ENCODE measurements at places on chromosomes 12 and 14.

GRCh38 chr12:107514887-107515445 lies 170.6 kb upstream of the PWP1 start:
- no peak for DNase-seq

GRCh38 chr14:24673059-24673458 lies 39.1 kb upstream of the GZMB start:
- peak; percentile 48 for DNase-seq

- DNase-seq, result no peak
Observed at GRCh38 chr12:118495296-118495695, 118.9 kb downstream of the SUDS3 start.

- no peak for DNase-seq
Observed at GRCh38 chr12:80798281-80798680, 81.6 kb downstream of the MYF5 start.

DNA sequence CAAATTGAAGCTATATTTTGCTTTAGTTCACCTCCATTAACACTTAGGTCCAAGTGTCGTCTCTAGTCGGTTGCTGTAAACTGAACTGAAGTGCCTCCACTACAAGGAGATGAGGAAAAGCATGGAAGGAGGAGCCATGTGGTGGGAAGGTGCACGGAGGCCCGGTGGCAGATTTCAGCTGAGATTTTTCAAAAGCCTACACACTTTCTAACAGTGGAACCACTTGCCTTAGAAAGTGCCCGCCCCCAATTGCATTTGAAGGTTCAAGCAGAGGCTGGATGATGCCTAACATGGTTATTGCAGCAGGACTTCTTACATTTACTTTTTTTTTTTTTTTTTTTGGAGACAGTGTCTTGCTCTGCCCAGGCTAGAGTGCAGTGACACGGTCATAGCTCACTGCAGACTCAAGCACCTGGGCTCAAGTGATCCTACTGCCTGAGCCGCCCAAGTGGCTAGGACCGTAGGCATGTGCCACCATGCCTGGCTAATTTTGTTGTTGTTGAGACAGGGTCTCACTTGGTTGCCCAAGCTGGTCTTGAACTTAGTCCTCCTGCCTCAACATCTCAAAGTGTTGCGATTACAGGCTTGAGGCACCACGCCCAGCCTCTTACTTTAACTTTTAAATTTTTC lies 27.6 kb downstream of the EML1 start:
- DNase-seq, result no peak

DNA sequence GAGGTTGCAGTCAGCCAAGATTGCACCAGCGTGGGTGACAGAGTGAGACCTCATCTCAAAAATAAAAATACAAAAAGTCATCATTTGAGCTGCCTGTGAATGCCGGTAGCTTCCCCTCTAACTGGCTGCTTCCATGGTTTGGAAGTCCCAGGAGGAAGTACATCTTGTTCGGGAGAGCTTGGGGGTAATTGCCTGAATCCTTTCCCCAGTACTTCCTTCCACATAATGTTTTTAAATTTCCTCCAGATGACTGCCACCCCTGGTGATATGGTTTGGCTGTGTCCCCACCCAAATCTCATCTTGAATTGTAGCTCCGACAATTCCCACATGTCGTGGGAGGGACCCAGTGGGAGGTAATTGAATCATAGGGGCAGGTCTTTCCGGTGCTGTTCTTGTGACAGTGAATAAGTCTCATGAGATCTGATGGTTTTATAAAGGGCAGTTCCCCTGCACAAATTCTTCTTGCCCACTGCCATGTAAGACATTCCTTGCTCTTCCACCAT lies 87.2 kb downstream of the SPRING1 start:
- no peak for DNase-seq

DNA sequence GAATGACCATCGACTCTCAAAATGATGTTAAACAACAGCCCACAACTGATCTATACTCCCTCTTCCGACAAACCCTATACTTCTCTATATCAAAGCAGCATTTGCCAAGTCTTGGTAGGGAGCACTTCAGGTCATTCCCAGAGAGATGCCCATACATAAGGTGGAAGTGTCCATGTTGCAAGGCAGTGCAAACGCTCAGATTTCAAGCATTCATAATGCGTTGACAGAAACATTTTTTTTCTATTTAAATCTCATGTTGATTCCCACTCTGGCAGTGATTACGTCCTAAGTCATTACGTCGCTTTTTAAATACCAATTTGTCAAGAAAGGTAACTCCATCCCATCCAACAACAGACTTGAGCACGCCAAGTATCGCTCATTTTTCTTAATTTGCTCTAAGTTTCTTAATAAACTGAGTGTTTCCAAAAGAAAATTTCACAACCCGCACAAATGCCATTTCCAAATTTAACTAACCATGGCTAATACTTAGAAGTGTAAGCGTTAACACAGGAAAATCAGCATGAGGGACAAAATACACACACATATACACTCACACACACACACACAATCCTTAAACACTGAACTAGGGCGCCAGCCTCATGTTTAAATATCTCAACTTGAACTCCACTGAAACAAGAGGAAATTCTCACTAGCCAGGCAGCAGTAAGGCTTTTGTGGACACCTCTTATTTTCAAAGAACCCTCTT lies 1.1 kb downstream of the GXYLT1 start:
- peak; percentile 36 for DNase-seq

DNA sequence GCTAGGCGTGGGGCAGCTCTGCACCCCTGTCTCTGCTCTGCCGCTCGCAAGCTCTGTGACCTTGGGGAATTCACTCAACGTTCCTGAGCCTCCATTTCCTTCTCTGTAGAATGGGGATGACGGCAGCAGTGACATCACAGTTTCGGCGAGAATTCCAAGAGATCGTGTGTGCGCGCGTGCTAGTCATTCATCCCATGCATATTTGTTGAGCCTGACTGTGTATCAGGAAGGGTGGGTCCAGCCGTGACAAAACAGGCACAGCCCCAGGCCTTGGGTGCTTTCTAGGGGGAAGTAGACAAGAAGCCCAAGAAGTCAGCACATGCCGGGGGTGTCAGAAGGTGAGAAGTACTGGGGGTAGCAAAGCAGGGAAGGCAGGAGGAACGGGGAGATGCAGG lies 145.6 kb upstream of the NCOR2 start:
- no peak for DNase-seq

DNA sequence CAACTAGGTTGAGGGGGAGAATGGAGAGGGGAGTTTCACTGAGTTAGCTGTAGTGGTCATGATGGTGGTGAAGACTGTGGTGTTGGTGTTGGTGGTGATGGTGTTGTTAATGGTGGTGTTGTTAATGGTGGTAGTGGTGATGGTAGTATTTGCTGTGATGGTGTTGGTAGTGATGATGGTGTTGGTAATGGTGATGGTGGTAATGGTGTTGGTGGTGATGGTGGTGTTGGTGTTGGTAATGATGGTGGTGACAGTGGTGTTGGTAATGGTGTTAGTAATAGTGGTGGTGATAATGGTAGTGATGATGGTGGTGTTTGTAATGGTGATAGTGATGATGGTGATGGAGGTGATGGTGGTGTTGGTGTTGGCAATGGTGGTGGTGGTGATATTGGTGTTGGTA lies 9.1 kb downstream of the C1R start:
- no peak for DNase-seq

- no peak for DNase-seq
Observed at GRCh38 chr14:28831126-28831525, 64.5 kb downstream of the FOXG1 start.

DNA sequence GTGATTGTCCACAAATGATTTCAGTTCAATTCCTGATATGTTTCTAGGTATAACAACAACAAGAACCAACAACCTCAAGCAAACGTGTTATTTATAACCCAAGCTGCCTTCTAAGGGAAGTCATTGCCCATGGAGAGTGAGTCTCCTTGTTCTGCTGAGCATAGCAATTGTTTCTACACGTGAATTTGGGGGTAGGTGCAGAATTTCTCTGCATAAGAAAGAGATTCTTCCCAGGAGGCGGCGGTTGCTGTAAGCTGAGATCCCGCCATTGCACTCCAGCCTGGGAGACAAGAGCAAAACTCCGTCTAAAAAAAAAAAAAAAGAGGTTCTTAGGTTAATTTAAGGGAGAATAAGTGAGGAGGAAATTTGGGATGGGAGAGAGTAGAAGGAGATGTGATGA lies 226.5 kb upstream of the PELI2 start:
- DNase-seq, result no peak

- no peak for DNase-seq
Observed at GRCh38 chr12:6936636-6937480, 6.8 kb upstream of the RNU7-1 start.

Measured in SW480 (cell line).